ENCODE measurements at places on chromosomes 2 and 18. TPM values are rescaled to one million over a fixed set of nuclear protein-coding genes. Genes with fewer than 3 reads are reported as not detected.

REG3G gene
- not detected for total RNA-seq

INO80B gene
- total RNA-seq = 10.8 TPM

NT5DC4 gene
- not detected for total RNA-seq

HS1BP3 gene
- 71.3 TPM for total RNA-seq

STPG4 gene
- total RNA-seq = not detected

ALPI gene
- not detected for total RNA-seq

SERPINB11 gene
- total RNA-seq = not detected

GPBAR1 gene
- 4.2 TPM for total RNA-seq
